WERI-Rb-1 (cell line): ENCODE measurements at places on chromosomes 12 and 14.

DNA sequence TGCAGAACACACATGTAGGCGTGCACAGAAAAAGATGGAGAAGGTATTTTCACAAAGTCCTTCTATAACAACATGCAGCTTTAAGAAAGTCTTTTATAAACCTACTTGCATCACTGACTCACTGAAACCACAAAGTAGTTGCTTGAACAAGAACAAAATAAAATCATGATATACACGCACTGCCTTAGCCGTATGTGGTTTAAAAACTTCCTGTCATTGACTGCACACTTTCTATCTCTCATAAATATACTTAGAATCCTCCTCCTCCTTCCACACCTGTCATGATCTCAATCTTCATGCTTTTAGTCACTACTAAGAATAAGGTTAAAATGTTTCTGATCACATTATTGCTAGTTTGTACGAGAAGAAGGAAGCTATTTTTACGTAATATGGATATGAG, 31.8 kb upstream of the RAD51AP1 start:
- no peak for DNase-seq

DNA sequence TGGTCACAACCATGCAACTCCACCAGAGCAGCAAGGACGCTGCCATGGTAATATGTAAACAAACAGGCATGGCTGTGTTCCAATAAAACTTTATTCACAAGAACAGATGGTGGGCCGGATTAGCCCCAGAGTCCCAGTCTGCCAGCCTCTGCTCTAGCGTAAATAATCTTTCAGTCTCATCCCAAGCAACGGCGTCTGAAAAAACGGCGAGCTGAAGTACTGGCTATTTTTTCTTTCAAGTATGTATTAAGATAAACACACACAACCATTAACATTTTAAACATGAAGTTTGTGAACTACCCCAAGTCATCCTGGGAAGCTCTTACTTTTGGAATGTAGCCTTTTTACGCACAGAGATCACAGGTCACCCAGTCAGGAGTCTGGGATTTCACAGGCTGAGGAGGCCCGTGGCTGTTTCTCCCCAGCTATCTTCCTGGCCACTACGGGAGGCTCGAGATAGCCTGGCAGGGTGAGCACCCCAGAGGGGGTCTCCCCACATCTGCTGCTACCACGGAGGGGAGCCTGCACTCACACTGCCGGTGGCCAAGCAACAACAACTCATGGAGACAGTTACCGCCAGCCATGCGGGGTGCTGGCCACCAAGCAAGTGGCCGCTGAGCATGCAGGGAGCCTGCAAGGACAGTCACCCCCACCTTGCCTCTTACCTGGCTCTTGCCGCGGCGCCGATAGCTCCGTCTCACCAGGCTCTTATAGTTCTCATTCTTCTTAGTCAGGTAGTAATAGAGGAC, 124.6 kb downstream of the RFLNA start:
- peak; percentile 46 for DNase-seq

DNA sequence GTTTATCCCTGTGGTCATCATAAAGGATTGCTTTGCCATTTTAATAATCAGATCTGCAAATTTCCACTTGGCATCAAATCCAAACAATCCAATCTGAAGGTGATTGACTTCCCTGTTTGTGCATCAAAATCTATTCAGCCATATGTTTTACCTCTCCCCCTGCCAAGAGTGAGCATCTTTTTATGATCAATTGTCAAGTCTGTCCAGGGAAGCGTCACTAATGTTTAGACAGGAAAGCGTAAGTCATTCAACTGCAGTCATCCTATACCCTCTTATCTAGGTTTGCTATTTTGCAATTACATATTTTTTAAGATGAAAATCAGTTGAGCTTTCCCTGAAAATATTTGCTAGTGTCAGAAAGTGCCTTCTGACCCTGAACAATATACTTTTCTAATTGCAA, 1224.1 kb upstream of the SEL1L start:
- no peak for DNase-seq

GRCh38 chr12:11621797-11622423, 27.6 kb upstream of the ETV6 start:
- no peak for DNase-seq

DNA sequence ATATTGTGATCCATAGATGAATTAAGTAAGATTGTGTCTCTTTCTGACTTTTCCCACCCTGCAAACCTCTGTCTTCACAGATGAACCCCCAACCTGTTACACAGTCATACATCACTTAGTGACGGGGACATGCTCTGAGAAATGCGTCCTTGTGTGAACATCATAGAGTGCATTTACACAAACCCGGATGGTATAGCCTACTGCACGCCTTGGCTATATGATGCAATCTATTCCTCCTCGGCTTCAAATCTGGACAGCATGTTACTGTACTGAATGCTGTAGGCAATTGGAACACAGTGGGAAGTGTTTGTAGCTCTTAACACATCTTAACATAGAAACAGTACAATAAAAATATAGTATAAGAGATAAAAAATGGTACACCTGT, 7.4 kb upstream of the TESPA1 start:
- DNase-seq, result no peak

DNA sequence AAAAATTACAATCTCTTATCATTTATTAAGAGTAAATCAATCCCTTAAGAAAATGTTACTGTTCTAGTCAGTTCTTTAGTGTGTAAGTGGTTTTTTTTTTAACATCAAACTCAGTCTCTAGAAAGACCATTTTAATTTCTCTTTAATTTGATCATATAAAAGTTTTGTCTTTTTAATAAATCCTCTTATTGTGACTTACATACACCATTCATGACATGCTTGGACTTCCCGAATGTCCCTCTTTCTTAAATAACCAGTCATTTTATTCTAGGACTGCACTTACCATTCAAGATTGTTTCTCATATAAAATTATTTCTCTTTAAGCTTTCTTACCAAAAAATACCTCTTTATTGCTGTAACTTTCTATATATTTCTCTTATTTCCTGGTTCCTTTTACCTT, 60.8 kb upstream of the EVL start:
- no peak for DNase-seq

DNA sequence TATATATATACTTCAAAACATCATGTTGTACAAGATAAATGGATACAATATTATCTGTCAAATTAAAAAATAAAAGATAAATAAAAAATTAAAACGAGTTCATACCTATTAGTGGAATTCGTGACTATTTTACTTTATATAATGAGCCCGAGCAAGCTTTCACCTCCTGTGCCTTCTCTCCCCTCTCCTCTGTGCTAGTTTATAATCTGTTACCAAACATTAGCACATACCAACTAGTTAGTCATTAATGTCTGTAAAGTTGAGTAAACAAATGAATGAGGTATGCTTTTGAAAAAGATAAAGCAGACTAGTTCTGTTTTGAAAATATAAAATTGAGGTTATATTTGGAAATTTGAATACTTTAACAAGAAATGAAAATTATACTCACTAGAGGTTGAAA, 84.0 kb downstream of the LRRC9 start:
- DNase-seq, result no peak

DNA sequence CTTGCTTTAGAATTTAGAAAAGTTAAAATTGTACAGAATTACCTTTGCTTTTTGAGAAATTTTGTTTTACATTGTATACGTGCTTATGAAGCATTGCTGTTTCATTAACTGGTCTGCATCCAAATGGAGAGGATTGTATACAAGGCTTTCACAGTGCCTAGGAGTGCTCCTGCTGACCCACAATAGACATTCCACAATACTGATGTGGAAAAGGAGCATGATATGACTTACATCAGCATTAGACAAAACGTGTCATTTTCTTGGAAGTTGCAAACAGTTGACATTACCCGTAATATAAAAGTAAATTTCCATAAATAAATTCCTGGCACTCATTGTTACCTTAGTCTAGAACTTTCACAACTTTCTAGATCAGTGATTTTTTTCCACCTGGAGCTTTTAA, 1.9 kb downstream of the PRKD1 start:
- no peak for DNase-seq

DNA sequence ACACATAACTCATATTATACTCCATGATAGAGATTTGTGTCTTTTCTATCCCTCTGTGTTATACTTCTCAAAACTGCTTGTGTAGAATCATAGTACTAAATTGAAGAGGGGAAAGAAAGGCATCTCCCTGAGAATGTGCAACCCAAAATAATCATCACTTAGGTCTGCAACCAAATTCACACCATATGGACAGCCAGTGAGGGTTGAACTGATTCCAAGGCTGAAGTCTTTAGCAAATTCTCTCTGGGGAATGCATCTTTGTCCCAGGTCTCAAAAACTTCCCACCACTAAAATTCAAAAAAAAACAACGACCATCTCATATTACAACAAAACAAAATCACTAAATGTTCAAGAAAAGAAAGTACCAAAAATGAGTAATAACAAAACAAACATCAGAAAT, 11.0 kb downstream of the ZFC3H1 start:
- DNase-seq, result no peak

DNA sequence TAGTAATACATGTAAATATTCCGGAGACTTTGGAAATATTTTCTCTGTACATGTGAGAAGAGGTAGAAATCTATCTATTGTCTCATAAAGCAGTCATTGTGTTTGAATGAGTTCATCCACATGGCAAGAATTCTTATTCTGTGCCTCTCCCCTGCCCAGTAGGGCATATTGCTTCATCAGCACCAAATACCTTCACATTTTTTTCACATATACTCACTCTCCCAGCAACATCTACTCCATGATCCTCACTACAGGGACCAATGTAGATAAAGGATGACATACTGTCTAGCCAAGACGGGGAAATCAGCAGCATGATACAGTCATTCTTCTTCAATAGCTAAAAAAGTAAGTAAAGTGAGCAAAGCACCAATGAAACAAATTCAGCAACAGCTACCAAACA, 1.3 kb upstream of the TAS2R14 start:
- no peak for DNase-seq

DNA sequence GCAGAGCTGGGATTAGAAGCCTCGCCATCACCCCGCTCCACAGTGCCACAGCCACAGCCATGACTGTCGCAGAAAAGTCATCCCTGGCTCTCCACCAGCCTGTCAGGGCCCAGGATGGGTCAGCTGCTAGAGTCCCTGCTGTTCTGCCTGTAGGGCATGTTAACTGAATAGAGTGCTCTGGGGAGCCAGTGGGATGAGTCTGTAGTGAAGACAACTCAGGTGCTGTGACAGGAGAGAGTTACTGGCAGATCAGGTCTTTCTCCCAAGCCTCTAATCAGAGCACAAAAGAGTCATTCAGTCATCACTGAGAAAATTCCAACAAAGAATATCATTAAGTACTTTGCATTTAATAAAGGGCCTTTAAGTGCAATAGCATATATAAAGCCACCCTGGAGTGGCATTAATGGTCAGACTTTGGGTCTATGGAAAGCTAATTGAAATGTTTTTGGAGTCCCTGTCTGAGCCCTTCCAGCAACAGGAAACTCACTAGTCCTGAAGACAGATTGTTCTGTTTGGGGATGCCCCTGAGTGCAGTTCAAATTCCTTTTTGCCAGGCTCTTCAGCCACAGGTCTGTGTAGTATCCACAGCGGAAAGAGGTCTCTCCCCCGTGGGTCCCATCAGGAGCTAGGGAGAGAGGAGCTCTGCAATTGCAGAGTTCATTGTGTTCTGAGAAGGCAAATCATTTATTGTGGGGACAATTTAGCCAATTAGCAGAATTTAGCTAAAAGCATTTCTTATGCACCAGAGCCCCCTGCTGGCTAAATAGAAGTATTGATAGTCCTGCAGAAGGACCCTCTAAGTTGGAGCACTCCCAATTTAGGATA, 45.2 kb upstream of the C14orf132 start:
- DNase-seq, result peak; percentile 28

GRCh38 chr12:87981495-87981894, 47.7 kb downstream of the C12orf50 start:
- DNase-seq, result no peak

GRCh38 chr14:35883677-35884293, 57.6 kb downstream of the BRMS1L start:
- peak; percentile 21 for DNase-seq

- DNase-seq, result no peak
Observed at GRCh38 chr12:65490250-65490649, 211.8 kb downstream of the MSRB3 start.

GRCh38 chr14:67820428-67820971, 921 bp downstream of the RAD51B start:
- no peak for DNase-seq

DNA sequence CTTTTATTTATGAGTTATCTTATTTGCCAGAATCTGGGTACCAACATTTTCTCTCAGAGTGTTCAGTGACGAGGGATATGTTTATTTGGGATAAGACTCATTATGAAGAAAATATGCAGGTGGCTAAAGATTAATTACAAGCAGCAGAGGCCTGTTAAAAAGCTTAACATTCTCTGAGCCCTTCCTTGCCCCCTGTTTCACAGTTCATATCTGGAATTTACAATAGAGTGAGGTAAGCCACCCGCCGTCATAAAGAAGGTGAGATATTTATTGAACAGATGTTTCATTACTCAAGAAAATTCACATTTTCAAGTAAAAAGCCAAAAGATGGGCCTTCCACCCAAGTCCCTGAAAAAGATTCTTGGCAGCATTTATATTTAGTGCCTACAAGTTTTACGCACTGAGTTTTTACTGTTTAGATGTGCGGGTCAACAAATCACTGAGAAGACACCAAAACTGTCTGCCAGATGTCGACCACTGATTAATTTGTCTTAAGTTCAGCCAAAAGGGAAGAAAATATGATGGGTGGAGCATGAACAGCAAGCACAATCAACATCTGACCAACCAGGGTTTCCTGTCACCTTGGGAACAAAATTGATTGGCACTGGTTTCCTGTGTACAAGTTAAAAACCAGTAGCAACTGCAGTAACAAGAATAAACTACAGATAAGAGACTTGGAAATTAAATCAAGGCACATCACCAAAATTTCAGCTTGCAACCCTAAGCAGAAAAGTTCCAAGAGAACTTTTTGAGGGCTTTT, 85.5 kb upstream of the PTPRB start:
- no peak for DNase-seq
